ENCODE measurements at places on chromosomes 3 and 15.

DNA sequence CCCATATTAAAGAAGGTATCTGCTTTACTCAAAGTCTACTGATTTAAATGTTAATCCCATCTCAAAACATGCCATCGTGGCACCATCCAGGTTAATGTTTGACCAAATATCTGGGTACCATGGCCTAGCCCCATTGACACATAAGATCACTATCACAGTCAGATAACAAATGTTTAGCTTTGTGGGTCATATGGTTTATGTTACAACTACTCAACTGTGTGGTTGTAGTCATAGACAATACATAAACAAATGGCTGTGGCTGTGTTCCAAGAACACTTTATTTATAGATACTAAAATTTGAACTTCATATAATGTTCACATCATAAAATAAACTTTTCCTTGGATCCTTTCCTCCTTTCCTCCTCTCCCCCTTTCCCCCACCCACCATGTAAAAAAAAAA is 9.8 kb upstream of the SNRPN start:
- DNase-seq = no peak

DNA sequence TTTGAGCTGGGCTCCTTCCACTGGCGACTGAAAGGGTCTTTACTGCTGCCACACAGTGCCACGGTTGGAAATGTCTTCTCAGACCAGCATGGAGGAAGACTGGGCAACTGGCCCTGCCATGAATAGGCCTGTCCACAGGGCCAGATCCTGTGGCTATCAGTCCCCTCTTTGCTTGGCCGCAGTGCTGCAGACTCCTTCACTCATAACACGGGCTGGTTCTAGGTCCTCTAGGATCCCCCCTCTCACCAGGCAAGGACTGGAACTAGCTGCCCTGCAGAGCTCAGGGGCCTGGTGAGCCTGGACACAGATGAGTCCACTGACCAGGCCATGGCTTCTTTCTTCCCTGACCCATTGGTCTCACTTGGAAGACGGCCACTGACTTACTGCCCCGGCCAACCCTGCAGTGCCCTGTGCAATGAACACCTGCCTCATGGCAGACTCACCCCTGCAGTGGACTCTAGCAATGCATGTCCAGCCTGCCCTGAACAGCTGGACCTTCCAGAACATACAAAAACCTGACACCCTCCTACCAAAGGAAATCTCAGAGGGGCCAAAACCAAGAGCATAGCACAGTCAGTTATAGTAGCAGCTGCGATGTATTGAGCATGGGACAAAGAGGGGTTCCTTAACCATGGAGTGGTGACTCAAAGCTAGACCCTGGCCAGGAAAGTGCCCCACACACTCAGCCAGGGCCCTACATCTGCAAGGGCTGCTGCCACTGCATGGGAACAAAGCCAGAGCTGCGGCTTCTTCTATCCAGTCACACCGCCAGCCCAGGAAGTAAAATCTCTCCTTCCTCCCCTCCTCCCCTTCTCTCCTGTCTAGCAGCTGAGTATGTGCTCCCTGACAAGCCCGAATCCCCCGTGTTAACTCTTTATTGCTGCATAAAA is 72.1 kb upstream of the ITGA11 start:
- peak; percentile 70 for DNase-seq

GRCh38 chr15:67808821-67809220 is 16.5 kb upstream of the SKOR1 start:
- DNase-seq = no peak

DNA sequence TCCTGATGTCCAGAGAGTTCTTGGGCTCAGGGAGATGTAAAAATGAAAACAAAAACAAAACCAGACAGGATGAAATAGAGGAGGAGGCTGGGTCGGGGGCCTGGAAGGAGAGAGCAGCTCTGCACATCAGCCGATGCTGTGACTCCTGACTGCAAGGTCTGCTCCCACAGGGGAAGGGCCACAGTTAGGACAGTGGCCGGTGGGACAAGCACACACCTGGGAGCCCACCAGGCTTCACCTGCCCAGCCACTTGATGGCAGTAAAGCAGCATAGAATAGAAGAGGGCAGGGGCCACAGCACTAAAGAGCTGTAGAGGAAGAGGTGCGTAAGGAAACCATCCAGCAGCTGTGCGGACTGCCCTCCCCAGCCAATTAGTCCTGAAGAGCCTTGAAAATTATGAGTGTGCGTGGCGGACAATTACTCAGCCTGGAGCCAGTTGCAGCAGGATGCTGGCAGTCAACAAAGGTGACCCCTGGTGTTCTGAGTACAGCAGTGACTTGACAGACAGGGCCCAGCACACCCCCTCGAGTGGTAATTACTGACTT is 29.8 kb downstream of the ALS2CL start:
- no peak for DNase-seq

GRCh38 chr15:90336705-90337141 is 15.4 kb upstream of the ZNF774 start:
- DNase-seq = no peak

DNA sequence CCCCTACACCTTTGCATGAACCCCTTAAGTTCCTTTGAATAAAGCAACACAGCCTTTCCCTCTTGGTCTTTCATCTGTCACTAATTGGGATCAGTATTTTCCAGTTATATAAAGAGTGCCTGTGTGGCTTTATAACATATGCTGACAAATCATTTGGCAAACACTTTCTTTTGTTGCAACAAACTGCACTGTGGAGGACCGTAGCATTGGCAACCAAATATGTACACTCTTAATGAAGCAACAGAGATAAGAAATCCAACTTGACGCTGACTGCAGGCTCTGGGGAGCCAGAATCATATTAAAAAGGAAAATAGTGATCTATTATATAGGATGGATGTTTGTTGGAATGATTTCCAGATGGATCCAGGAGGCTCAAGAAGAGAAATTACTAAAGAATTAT is 120.1 kb upstream of the PRICKLE2 start:
- DNase-seq = no peak

DNA sequence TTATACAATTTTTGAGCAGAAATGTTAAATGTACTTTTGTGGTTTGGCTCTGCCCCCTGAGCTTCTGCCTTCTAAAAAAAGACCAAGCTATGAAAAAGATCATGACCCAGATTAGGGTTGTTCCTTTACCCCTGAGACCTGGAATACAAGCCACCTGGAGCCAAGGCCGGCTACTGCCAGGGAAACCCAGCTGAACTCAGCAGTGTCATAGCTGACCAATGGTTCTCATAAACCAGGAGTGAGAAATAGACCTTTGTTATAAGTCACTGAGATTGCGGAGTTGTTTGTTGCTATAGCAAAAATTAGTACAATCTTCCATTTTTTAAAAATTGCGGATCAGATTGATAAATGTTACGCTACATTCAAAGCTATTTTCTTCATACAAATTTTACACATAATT is 1261.7 kb downstream of the ROBO1 start:
- DNase-seq = peak; percentile 42

DNA sequence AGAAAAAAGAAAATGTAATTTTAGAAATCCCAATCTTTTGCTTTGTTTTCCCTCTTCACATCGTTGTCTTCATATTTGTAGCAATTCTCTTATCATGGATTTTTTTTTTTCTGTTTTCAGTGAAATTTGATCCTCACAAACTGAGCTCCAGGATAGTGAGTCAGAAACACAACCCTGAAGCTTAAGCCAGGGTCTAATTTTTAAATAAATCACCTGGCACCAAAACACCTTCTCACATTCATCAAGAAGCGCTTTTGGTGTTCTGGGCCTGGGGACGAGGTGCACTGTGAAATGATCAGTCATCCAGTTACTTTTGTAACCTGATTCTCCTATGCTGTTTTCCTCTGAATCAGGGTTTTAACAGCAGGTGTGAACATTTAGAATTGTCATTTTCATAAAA is 87.7 kb downstream of the REC114 start:
- no peak for DNase-seq

DNA sequence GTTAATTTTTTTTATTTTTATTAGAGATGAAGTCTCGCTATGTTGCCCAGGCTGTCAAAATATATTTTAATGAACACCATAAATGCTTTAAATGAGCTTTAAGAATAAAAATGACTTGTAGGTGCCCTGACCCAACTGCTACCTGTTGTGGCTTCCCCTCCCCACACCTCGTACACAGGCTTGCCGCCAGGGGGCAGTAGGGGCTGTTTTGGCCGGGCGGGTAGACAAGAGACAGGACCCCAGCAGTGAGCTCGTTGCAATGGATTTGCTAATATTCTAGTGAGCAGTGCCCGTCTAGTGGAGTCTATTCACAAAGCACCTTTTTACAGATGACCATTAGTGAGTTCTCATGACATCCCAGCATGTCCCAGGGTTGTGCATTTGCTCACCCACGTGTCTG is 418.1 kb downstream of the OCA2 start:
- no peak for DNase-seq

DNA sequence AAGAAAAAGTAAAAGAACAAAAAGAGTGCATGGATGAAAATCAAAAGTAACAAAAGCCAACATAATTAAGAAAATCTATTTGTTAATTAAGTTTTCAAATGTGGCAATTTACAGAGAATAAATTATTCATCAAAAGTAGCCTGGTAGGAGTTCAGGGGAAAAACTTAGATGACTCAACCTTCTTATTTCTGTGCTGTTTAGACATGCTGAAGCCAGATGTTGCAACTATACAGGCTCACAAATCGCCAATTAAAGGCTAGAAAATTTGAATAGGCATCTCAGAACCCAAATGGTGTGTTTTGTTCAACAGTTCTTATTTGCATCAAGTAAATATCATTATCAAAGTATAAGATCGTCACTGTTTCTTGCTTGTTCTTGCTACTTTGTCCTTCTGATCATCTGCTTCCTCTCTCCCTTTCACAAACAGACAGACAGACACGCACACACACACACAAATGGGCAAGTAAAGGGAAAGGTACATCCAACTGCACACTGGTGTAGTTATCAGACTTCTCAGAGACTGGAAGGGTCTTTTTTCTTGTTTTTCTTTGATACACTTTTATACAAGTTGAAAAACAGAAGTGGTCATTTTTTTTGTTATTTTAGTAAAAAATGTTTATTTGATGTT is 572.2 kb downstream of the MECOM start:
- no peak for DNase-seq

GRCh38 chr15:64460724-64461720 is 644 bp downstream of the ZNF609 start:
- DNase-seq = peak; percentile 75

GRCh38 chr3:197501879-197502620 is 53.7 kb downstream of the BDH1 start:
- DNase-seq = no peak

DNA sequence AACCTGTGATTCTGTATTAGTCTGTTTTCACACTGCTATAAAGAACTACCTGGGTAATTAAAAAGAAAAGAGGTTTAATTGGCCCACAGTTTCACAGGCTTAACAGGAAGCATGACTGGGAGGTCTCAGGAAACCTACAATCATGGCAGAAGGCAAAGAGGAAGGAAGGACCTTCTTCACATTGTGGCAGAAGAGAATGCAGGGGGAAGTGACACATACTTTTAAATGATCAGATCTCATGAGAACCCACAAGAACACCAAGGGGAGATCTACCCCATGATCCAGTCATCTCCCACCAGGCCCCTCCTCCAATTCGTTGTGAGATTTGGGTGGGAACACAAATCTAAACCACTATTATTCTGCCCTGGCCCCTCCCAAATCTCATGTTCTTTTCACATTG is 6.1 kb downstream of the ZKSCAN7 start:
- no peak for DNase-seq

- no peak for DNase-seq
Observed at GRCh38 chr3:179436517-179436916, 14.8 kb downstream of the GNB4 start.

DNA sequence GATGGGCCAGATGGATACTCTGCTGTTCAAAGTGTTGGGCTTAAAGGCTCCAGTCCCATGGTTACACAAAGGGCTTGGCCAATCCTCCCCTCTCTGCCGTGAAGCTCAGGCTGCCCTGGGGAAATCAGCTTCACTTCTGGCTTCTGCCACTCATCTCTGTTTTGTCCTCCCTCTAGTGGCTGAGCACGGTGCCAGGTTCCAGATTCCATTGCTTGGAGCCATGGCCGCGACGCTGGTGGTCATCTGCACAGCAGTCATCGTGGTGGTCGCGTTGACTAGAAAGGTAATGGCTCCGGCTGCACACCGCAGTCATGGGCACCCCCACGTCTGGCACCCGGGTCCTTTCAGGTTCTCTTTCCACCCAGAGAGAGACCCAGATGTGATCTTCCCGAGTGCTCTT is 5.6 kb downstream of the TIGIT start:
- peak; percentile 87 for DNase-seq

- no peak for DNase-seq
Observed at GRCh38 chr3:190853464-190853863, 9.0 kb downstream of the GMNC start.

DNA sequence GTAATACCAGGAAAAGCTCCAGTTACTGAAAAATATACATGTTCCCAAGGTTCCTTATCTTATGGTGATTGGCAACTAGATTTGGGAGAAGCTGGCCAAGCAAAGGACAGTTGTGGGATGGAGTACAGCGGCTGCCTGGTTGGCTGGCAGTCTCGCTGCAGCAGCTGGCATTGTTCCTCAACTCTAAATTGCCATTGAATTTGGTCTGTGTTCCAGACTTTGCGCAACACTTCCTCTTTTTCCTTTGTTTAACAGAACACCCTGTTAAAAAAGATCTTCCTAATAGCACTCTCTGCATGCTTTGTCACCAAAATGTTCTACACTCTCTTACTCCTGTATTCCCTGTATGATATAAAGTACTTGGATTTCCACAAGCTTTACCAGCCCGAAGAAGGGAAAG is 420.6 kb upstream of the RBMS3 start:
- DNase-seq = no peak

DNA sequence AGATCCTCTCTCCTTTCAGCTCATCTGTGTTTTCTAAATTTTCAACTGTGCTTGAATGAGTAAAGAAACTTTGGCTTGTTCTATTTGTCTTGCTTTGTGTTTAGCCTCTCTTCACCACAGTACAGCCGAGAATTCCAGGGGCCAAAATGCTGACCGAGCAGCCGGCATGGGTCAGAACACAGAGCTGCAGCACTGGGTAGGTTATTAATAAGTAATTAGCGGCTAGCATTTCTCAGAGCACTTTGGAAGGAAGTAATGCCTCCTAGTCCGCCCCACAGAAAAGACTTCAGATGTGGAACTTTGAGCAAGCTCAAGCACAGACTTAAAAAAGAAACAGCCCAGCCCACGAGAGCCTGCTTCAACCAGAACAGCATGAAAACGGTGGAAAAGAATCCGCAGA is 343.9 kb downstream of the ARRDC4 start:
- DNase-seq = no peak

DNA sequence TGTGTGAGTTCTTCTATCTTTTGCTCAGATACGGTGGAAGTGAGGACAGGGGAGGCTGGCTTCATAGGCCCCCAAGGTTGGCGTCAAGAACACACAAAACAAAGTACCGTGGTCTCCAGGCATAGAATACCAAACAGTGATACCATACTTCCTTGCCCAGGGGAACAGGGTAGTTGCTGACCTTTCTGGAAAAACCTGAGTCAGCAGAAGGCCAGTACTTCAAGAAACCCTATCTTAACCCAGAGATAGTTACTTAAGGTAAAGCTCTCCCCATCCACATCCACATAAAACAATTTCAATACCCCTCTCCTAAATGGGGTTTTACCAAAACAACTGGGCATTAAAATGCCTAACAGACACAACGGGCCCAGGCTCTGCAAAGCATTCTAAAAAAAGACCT is 29.6 kb upstream of the RPS17 start:
- no peak for DNase-seq

- peak; percentile 38 for DNase-seq
Observed at GRCh38 chr15:67066959-67067853, 1.8 kb downstream of the SMAD3 start.

- no peak for DNase-seq
Observed at GRCh38 chr3:35492841-35493240, 146.5 kb upstream of the ARPP21 start.

Data from urothelium cell line (cell line).